ENCODE measurements at places on chromosomes 5 and 9.
A peak's percentile ranks its signal among the peaks of the same experiment; 100 is the strongest.

- no peak for DNase-seq
Observed at GRCh38 chr5:147619281-147619878, 109.5 kb upstream of the DPYSL3 start.

GRCh38 chr9:27336126-27336525 lies 39.2 kb upstream of the EQTN start:
- no peak for DNase-seq

- peak; percentile 47 for DNase-seq
Observed at GRCh38 chr5:65213921-65214525, 267.7 kb downstream of the ADAMTS6 start.

DNA sequence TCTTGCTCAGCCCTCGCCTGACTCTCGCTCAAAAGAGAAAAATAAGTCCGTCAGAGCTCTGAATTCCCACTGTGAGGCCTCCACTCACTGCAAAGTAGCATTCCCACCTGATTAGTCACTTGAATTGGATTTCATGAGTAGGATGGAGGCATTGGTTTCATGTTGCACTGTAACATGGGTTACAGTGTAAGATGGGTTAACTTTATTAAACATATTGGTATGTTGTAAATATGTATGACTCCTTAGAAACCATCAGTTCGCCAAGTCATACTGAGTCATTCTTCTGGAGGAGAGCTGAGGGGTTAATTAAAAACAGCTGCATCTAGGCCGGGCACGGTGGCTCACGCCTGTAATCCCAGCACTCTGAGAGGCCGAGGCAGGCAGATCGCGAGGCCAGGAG lies 93.8 kb upstream of the BNC2 start:
- DNase-seq, result no peak

GRCh38 chr9:133653638-133654037 lies 17.5 kb downstream of the DBH start:
- no peak for DNase-seq

DNA sequence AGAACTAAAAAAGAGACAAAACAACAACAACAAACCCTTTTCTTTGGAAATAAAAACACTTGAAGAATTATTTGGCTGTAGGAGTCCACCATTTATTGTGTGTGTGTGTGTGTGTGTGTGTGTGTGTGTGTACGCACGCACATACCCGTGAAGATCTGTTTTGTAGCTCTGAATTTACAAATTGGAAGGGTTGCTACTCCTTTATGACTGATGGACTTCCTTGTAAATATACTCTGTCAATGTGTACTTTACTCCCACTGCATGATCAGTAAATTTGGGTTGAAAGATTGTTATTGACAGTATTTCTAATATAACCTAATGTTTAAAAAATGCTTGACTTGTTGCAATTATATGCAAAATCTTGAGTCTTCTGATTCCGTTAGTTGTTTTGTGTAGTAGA lies 148.1 kb downstream of the ATG10 start:
- no peak for DNase-seq
